NK-92 treated with Interleukin-12 subunit alpha and Interleukin-12 subunit beta, amount 100 ng/mL, for 24 hours (cell line): ENCODE measurements at places on chromosomes 4 and X.

GRCh38 chr4:79211490-79211889 is 114.4 kb downstream of the NAA11 start:
- no peak for DNase-seq

- DNase-seq: no peak
Observed at GRCh38 chrX:74251006-74251930, 52.7 kb upstream of the ZCCHC13 start.

GRCh38 chr4:40264497-40264896 is 67.7 kb downstream of the RHOH start:
- DNase-seq: no peak

DNA sequence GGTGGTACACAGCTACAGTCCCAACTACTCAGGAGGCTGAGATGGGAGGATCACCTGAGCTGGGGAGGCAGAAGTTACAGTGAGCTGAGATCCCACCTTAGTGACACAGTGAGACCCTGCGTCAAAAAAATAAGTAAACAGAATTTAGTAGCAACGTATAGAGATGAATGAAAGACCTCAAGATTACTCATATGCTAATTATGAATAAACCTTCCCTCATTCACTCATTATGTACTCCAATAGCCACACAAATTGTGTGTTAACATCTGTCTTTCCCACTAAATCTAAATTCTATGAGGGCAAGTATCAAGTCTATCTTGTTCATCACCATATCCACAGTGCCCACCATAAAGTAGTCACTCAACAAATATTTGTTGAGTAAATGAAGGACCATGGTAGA is 111.5 kb downstream of the LRBA start:
- DNase-seq: no peak

- DNase-seq: no peak
Observed at GRCh38 chr4:38495446-38495845, 168.6 kb upstream of the KLF3 start.
